ENCODE measurements at places on chromosomes 3 and 15.
A peak's percentile ranks its signal among the peaks of the same experiment; 100 is the strongest.

DNA sequence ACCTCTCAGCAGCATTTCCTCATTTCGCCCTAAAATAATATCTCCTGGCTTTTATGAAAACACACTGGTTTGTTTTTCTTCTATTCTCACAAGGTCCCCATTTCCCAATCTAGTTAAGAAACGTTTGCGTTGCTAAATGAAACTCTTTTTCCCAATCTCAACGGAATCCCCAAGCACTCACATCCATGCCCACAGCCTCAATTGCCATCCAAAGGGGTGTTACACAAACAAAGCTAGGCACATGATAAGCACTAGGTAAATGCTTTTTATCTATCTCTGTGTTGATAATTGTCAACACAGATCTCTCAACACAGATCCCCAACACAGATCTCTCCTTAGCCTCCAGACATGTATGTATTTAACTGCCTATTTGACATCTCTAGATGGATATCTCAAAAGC is 35.2 kb upstream of the TF start:
- no peak for ATAC-seq

- no peak for ATAC-seq
These were observed 395.9 kb upstream of the ZNF717 start for GRCh38 chr3:76181213-76181612.

- ATAC-seq: peak; percentile 51
These were observed 42.9 kb downstream of the TBC1D2B start for GRCh38 chr15:78034495-78035191.

- ATAC-seq: no peak
These were observed 7.2 kb downstream of the LIPC start for GRCh38 chr15:58438956-58439355.

GRCh38 chr3:49255112-49255511 is 21.9 kb downstream of the C3orf62 start:
- no peak for ATAC-seq

- no peak for ATAC-seq
These were observed 50.0 kb downstream of the DNAJB8 start for GRCh38 chr3:128416578-128417211.

GRCh38 chr3:129950318-129951046 is 24.0 kb upstream of the TRH start:
- ATAC-seq: no peak

DNA sequence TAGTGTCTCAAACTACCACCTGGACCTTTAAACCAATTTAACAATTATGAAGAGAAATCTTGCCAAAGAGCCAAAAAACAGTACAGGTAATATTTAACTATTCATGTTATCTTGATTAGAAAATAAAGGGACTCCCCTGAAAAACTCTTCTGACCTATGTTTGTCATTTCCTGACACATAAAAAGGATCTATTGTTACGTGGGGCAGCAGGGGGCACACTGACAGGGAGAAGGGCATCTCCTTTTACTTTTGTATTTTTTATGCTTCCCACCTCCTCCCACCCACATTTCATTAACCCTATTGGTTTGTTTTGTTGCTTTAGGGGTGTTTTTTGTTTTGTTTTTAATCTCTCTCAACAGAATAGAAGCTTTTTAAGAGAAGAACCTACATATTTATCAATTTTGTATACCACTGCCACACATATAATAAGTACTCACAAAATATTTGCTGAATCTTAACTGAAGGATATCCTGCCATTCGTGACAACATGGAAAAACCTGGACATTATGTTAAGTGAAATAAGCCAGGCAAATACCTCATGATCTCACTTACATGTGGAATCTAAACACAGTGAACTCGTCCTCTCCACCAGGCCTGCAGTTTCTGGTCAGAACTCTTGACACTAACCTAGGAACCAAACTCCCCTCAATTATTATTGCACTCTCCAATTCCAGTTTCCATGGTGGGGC is 17.7 kb downstream of the STAG1 start:
- no peak for ATAC-seq

DNA sequence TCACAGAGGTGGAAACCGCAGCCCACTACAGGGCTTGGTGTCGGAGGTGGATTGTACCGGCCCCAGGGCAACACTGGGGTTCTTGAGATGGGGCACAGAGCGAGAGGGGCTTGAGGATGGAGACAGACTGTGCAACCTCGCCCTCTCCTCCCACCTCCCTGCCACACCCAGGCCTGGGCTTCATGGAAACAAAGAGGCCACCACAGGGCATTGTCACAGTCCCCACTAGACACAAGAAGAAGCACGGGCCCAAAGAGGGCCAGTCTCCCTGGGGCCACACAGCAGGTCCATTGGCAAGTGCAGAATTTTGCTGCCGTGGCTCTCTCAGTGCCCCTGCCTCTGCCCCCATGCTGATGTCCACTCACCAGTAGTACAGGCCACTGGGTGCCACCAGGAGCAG is 4.1 kb upstream of the CALML4 start:
- ATAC-seq: no peak

DNA sequence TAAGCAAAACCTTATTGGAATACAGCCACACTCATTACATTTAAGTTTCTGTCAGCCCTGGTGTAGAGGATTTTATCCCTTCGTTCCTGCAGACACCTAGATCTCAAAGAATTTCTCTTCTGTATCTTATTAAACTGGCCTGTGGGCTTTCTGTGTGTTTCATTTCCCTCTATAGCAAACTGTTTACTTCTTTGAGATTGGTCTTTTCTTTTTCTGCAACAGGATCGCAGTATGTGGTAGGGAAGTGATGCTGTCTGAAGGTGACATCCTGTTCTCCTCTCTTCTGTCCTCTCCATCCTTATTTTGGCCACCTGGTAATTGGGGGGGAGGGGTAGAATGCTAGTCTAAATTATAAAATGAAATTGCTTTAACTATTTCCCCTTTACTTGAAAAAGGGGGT is 25.5 kb downstream of the ATP1B3 start:
- no peak for ATAC-seq

- no peak for ATAC-seq
These were observed 1.0 kb upstream of the PCCB start for GRCh38 chr3:136249091-136249490.

DNA sequence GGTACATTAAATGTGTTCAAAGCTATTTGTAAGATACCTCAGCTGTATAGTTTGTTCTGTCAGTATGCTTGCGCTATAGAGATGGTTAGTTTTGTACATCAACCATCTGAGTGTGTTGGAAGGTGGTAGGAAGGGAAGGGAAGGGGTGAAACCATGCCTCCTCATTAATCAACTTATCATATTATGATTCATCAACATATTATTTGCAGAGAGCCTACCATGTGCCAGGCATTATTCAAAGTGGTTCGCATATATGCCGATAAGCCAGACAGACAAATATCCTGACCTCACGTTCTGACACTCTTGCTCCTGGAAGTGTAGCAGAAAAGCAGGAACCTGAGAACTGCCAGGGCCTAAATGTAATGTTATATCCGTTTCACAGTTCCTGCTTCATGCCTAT is 248.1 kb upstream of the NR2E3 start:
- no peak for ATAC-seq

- no peak for ATAC-seq
These were observed 232.6 kb downstream of the TBL1XR1 start for GRCh38 chr3:176964661-176965060.

DNA sequence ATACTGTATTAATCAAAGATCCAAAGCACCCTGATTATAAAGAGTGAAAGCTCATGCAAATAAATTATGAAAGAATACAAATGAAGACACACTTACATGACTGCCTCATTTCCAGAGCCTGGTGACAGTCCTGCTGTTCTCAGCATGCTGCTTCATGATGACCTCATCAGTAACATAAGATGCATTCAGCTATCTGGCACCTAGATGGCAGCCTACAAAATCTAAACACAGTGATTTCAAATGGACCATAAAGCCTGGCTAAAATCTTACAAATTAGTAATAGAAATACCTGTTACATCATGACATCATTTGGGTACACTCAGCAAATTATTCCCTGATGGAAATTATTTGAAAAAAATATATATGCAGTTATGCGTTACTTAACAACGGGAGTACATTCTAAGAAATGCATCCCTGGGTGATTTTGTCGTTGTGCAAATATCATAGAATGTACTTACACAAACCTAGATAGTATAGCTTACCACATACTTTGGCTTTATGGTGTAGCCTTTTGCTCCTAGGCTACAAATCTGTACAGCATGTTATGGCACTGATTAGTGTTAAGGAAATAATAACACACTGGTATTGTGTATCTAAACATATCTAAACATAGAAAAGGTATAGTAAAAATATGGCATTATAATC is 207.2 kb downstream of the EPHA3 start:
- ATAC-seq: no peak

GRCh38 chr3:120983841-120984240 is 75.8 kb downstream of the STXBP5L start:
- no peak for ATAC-seq

- ATAC-seq: no peak
These were observed 223.5 kb downstream of the DTWD1 start for GRCh38 chr15:49844390-49844789.

DNA sequence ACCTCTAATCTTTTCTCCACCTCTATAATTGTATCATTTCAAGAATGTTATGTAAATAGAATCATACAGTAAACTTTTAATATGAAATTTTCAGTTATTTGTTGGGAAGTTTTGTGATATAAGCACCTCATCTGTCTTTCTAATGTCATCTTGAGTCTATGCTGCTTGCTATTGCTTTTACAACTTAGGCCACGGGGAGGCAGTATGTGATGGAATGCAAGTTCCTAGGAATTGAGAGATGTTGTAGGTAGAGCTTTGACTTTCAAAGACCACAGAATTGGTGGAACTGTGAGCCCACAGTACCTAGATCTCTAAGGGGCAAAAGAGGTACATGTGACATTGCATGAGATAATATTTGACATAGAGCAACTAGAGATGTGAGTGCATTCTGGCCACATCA is 328.3 kb downstream of the MFSD1 start:
- ATAC-seq: no peak

- no peak for ATAC-seq
These were observed 186.1 kb downstream of the APBA2 start for GRCh38 chr15:29071882-29072273.

DNA sequence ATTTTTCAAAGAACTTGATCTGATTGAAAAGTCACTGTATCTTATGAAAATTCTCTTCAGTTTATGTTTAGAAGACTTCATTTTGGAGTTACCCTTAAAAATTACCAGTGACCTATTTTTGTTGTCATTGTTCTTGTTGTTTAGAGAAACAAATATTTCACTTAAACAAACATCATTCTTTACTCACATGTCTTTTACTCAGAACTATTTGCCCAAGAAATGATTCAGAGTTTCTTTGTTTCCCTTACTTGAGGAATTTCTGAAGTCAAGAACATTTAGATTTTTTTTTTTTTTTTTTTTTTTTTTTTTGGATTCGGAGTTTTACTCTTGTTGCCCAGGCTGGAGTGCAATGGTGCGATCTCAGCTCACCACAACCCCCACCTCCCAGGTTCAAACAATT is 259.6 kb upstream of the UBE2E1 start:
- ATAC-seq: no peak

DNA sequence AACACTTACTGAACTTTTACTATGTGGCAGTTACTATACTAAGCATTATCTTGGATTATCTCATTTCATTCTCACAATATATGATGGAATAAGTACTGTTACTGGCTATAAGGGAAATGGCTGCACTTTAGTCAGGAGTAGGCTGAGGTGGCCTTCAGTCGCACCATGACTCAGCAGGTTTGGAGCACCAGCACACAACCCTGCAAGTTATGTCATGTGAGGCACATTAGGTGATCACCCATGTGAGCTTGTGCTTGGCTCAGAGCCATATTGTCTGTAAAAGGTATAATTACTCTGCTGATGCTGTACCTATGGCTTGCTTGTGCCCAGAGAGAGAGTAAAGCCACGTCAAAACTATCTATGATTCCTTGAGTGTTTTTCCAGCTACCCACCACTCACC is 54.1 kb upstream of the TIPARP start:
- ATAC-seq: no peak

DNA sequence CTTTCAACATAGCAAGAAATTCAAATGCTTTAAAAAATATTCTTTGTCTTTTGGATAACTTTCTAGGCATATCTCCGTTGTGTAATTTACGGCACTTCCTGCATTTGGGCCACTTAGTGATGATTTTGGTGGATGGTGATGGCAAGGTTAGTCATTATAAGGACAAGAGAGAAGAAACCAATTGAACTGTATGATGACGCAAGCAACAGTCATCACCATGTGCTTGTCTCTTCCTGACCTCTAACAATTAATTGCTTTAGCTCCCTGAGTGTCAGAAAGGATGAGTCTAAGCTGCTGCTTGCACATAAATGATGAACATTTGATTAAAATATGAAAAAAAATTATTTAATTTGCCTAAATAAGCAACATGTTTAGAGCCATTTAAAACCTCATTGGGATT is 11.3 kb upstream of the P2RY12 start:
- no peak for ATAC-seq

DNA sequence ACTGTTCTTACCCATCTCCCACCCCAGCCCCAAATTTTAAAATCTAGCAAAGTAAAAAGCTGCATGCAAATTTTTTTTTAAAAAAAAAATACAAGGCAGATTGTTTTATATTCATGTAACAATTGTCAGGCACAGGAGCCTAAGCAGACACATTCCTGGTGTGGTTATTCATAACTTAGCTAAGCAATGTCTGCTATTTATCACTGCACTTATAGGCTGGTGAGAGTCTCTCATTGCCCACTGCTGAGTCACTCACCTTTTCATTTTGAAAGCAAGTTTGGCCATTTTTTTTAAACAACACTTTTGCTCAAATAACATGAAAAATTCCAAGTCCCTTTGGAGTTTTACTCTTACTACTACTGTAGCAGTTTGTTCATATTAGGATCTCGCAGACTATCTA is 413.9 kb downstream of the RBMS3 start:
- ATAC-seq: peak; percentile 79

- peak; percentile 8 for ATAC-seq
These were observed 710 bp downstream of the ABHD10 start for GRCh38 chr3:111979434-111980038.

DNA sequence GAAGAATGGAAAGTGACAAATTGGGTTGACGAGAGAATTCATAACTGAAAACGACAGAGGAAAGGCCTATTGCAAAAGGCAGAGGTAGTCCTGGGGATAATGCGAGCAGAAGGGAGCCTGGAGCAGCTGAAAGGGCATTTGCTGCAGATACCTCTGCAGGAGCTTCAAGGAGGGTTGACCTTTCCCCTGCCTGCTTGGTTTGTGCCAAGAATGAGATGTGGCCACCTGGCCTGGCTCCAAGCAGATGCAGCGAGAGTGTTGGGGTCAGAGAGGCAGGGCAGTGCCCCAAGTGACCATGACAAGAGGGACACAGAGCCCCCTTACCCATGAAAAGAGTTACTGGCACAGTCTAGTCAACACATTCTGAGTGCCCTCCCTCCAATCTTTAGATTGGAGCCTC is 43.5 kb downstream of the SLC41A3 start:
- no peak for ATAC-seq

- no peak for ATAC-seq
These were observed 549.5 kb downstream of the NTRK3 start for GRCh38 chr15:87707071-87707470.
